Cardiac fibroblast (primary cell): ENCODE measurements at places on chromosomes 1 and 21.

DNA sequence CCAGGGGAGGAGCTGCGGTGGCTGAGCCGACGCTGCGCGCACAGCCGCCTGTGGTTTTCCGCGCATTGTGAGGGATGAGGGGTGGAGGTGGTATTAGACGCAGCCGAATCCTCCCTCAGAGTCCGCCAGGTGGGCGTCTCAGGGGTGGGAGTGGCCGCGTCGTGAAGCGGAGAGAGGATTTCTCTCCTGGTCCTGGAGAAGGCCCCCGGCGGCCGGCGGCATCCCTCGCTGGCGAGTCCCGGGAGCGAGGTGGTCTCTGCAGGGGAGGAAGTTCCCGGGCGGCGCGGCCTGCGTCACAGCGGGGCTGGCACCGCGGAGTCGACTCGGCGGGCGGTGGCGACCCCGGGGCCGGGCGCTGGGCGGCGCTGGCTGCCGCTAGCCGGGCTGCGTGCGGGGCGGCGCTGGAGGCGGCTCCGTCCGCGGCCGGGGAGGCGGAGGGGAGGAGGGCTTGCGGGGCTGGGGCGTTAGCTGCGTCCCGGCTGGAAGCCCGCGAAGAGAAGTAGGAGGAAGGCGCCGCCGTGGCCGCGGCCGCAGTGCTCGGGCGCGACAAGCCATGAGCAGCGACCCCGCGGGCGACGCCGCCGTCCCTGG is at the start of gene LRRC8C:
LRRC8C (plus strand) TSS at position 464 of the 591 bp plus-strand sequence. CDS start 53,354 bp downstream, outside the sequence.
- peak; percentile 68 for DNase-seq

DNA sequence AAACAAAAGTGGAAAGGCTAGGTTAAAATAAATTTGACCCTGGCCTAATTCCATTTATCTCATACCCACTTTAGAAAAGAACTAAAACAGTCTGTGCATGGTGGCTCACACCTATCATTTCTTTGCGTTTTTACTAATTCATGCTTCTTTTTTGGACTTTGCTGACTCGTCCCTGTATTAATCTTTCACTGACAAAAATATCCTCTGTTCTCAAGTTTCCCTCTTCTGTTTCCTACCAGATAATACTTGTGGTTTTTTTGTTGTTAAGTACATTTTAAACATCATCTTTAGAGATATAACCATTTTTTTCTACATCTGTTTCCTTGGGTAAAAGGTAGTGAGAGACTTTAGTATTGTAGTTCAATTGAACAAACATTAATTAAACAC is 11.5 kb downstream of the CNST start:
- DNase-seq, result no peak

DNA sequence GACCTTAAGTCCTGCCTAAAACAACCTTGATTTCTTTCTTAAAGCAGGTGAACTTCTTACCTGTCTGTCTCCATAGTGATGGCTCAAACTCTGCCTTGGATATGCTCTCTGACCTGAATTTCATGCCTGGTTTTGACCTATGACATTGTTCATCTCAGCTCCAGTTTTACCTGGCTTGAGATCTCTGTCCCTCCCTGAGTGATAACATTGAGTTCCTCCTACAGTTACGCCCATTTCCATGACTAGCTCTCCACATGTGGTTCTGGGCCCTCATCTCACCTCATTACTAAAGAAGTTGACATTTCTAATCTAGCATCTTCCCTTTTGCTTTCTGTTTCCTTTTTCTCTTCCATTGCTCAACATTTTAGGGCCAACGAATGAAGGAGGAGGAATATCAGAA is 233.1 kb downstream of the HHIPL2 start:
- no peak for DNase-seq

DNA sequence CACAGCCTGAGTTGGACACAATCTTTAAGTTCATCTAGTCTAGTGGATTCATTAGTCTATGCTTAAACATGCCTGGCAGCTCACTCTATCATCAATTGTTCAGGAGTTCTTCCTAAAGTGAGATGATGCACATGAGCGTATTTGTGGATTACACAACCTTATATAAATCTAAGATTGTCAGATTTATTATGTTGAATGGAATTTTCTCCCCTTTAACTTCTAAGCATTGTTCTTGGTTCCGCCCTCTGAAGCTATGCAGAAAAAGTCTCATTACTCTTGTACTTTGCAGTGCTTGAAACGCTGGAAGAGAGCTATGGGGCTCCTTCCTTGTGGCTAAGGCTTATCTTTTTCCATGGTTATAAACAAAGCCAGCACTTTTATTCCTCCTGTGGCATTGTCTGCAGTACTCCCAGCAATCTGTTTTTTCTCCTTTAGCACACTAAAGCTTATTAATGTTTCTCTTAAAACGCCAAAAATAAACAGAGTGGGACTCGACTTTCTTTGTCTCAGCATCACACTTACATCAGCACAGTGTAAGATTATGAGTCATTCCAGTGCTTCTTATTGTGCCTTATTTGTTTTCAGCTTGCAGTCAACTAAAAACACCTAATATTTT is 316.8 kb upstream of the CAMK1G start:
- no peak for DNase-seq

GRCh38 chr1:117537291-117537920 is 68.4 kb upstream of the TENT5C start:
- no peak for DNase-seq

DNA sequence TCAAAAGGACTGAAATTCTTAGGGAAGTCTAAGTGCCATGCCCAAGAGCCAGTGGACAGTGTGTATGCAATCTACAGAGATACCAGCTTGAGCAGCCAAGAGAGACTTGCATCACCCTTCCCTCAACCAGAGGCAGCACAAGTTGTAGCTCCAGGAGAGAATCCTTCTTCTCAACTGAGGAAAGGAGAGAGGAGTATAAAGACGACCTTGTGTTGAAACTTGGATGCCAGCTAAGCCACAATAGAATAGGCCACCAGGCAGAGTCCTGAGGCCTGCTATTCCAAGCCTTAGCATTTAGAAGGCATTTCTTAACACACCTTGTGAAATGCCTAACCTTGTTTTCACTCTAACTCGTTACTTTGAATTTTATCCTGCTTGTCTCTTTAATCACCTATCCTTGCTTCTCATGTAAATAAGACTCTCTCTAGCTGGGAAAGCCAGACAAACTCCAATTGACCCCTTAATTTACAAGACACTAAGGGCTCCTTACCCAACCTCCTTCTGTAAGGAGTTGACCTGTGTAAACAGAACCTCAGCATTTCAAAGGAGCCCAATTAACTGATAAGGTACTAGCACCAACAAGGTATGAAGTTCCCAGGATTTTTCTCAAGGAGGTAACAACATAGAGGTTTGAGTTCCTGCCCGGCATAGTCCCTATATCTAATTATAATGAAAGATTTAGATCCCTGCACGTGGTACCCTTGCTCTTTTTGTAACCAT is 738.8 kb downstream of the AMY1C start:
- DNase-seq, result no peak

GRCh38 chr1:203678943-203679661 is 52.5 kb downstream of the ATP2B4 start:
- no peak for DNase-seq

DNA sequence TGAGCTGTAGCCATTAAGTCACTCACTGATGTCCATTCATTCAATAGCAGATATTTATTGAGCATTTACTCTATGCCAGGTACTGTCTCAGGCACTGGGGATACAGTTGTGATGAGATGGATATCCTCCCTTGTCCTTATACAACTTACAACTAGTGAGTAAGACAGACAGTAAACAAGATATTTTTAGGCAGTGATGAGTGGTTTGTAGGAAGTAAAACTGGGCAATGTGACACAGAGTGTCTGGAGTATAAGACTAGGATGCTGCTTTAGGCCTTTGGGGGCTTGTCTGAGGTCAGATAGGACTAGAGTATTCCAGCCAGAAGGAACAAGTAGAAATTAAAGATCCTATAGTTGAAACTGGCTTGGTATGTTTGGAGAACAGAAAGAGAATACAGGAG is 41.4 kb downstream of the NOS1AP start:
- no peak for DNase-seq

DNA sequence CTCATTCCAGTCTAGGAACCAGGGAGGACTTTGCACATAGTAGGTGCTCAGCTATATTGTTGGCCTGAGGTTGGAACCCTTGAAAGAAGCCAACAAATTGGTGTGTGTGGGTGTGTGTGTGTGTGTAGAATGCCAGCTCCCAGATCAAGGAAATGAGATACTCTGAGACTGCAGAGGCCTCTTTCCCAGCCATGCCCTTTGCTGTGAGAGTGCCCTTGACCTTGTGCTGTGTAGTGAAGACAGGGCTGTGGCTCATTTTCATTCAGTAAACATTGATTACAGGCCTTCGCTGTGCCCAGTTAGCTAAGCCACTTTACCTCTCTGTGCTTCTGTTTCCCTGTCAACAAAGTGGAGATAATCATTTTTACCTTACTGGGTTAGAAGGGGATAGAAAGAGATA is 3.2 kb downstream of the CYP4B1 start:
- DNase-seq, result no peak

- peak; percentile 62 for DNase-seq
Observed at GRCh38 chr1:79845936-79846335, 839.4 kb upstream of the ADGRL4 start.

- DNase-seq, result no peak
Observed at GRCh38 chr1:94345148-94345721, 73.0 kb upstream of the ABCD3 start.

GRCh38 chr21:20537130-20537529 is 461.1 kb upstream of the NCAM2 start:
- no peak for DNase-seq

GRCh38 chr1:106755682-106756406 is 300.6 kb upstream of the PRMT6 start:
- peak; percentile 43 for DNase-seq

DNA sequence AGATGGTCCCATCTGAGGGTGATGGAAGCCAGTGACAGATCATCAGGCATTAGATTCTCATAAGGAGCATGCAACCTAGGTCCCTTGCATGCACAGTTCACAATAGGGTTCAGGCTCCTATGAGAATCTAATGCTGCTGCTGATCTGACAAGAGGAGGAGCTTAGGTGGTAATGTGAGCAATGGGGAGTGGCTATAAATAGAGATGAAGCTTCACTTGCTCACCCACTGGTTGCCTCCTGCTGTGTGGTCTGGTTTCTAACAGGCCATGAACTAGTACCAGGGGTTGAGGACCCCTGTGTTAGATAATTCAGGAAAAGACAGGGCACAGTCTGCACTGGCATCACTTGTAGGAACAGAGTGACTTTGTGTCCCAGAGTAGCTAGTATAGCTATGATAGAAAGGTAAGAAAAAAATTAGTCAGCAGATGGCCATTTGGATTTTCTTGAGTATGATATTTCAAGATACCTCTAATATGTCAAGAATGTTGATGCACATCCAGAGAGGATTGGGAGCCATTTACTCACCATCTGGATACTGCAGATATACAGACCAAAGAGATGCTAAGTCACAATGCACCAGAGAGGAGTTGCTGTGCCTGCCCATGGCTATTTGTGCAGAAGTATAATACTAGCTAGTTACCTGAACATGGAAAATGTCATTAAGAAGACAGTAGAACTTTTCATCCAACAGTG is 53.6 kb downstream of the ADCY10 start:
- DNase-seq, result peak; percentile 26

DNA sequence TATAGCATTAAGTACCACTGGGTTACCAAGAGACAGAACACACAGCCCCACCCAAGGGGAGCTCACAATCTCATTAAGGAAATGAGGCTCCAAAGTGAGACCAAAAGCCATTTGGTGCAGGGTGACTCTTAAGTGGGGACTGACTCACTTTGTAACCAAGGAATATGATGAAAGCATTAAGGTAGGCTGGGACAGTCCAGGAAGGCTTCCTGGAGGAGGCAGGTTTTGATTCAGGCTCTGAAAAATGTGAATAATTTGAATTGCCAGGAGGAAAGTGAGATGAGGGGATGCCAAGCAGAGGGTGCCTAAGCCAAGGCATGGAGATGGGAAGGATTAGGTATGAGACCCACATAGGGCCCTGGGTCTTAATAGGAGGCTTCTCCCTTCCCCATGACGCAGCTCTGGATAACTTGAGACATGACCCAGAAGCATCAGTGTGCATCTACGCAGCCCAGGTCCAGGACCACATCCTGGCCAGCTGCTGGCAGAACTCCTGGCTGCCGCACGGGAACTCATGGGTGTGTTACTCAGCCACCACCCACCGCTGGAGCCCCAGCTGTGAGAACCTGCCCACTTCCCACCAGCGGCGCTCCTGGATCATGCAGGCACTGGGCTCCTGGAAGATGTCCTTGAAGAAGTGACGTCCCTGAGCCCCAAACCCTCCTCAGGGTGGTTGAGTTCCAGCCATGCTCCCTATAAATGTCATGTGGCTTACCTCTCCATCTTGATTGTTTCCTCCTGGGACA is 5.9 kb upstream of the TTC4 start:
- no peak for DNase-seq

DNA sequence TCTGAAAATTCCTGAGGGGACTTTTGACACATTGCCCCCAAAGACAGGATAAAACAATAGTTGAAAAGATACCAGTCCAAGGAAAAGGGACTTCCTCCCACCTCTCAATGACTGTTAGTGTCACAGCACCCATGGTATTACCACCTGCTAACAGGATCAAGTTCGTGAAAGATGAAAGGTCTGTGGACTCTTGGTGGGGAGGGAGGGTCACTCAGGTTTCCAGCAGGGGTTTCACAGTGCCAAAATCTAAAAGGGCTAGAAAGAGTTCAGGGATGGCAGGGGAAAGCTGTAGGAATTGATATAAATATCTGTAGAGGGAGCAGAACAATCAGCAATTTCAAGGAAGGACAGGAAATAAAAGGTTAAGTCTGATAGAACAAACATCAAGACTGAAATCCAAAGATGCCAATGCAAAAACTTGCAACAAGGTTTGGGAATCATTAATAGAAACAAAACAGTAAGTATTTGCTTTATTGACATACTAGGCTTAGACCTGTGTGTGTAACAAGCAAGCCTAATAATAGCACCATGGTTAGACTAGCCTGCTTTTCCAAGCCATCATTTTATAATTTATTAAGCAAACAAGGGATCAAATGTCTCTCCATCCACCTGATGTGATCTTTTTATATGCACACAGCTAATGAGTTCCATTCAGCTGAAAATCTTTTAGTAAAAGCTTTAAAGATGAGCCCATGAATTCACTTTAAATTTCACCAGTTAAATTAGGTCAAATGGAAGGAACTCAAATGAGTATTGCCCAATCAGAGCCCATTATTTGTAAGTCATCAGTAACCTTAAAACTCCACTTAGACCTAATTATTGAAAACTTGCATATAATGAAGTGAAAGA is 3.7 kb downstream of the MCL1 start:
- DNase-seq, result peak; percentile 40

DNA sequence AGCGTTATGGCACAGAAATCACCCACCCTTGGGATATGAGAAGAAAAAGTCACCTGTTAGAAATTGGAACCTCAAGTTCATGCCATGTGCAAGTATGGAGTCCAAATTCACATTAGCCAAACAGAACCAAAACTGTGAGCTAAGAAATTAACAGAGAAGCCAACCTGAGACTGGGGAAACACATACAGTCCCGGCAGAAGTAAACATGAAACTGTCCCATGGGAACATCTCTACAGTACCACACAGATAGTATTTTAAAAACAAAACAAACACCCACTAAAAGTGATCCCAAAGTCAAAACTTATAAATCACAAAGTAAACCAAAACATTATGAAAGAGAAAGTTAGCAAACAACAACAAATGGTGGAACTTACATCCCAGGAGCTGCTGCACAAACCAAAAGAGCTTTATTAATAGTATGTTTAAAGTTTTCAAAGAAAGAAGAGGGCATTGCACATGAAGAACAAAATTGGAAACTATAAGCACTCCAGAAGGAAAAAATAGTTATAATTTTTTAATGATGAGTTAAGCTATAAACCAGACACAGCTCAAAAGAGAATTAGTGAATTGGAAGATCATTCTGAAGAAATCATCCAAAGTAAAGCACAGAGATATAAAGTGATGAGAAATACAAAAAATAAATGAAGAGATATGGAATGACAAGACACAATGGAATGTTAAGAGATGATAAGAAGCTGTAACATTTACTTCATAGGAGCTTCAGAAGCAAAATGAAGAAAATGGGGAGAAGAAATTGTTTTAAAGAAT is 83.5 kb upstream of the COA6 start:
- DNase-seq, result no peak
